ENCODE measurements at places on chromosomes 12 and 14. TPM values are rescaled to one million over a fixed set of nuclear protein-coding genes. Genes with fewer than 3 reads are reported as not detected.

GRCh38 chr12:132471011-132471857 lies 18.7 kb upstream of the FBRSL1 start:
- DNase-seq: peak; percentile 21

DNA sequence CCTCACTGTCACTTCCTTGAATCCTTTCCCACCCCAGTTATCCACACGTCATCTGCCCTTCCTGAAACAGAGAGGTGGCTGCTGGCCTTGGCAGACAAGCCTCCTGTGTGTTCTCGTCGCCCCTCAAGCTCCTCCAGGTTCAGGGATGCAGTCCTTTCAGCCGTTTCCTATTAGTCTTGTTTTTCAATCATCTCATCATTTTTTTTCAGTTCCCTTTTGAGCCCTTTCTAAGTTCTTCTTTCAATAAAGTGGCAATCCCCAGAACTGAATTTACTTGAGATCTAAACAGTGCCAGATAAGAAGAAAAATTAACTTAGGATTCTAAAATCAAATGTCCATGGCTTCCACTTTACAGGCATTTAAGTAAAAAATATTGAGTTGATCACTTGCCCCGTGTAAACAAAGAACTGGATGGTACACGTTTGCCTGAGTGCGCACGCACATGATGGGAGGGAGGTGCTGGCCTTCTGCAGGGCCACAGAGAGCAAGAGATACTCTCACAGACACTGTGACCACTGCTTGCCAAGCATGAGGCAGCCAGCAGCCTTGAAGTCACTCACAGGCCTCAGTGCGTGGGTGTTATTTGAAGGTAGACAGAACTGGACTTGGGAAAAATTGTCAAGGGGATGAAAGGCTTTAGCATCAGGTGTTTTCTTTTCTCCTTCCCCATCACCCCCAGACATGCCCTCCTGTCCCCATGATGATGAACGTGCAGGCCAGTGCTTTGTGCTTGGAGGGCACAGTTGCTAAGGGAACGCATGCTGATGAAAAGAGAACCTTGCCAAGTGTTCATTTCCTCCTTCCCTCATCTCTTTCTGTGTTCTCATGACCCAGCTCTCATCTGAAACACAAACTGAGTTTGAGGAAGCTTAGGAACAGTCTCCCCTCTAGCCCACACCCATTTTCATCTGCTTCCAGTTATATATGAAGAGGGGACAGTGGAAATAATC lies 408.3 kb downstream of the EGLN3 start:
- no peak for DNase-seq

DNA sequence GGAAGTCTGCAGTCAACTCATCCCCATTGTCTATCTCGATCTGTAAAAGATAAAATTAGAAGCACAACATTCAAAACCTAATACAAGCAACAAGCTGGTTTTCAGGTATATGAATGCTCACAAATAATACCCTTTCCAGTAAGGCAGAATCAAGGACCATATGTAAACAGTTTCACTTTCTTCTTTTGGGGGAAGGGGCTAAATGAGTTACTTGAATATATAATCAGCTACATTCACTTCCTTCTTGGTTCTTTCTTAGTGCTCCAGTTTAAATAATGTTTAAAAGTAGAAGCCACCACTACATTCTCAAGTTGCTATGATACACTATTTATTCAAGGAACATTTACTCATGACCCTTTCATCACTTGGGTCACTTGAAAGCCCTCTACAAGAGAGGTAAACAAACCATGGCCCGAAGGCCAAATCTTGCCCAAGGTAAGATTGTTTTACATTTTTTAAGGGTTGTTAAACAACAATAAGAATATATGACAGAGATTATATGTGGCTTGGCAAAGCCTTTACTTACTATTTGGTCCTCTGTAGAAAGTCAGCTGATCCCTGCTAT lies 10.3 kb downstream of the TWF1 start:
- peak; percentile 80 for DNase-seq

The COX6A1 gene
- total RNA-seq: 510 TPM

GRCh38 chr12:72105849-72106248 lies 166.3 kb upstream of the TRHDE start:
- DNase-seq: no peak

DNA sequence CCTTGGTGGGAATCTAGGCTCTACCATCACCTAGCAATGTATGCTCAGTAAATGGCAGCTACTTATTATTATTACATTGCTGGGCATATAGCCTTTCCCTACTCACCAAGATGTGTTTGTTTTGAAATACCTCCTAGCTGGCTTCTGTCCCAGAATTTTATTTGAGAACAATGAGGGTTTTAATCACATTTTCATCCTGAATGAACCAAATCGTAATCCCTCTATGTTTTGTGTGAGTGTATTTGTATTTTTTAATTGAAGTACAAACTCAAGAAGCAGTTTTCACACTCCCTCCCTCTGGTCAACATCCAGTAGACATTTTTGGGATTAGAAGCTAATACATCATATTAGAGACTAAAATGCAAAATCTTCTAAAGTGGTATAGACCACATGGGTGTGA lies 7.6 kb downstream of the SLC7A8 start:
- peak; percentile 59 for DNase-seq

GRCh38 chr12:124792961-124793441 lies 70.7 kb downstream of the SCARB1 start:
- no peak for DNase-seq

The ADAM20 gene
- not detected for total RNA-seq

DNA sequence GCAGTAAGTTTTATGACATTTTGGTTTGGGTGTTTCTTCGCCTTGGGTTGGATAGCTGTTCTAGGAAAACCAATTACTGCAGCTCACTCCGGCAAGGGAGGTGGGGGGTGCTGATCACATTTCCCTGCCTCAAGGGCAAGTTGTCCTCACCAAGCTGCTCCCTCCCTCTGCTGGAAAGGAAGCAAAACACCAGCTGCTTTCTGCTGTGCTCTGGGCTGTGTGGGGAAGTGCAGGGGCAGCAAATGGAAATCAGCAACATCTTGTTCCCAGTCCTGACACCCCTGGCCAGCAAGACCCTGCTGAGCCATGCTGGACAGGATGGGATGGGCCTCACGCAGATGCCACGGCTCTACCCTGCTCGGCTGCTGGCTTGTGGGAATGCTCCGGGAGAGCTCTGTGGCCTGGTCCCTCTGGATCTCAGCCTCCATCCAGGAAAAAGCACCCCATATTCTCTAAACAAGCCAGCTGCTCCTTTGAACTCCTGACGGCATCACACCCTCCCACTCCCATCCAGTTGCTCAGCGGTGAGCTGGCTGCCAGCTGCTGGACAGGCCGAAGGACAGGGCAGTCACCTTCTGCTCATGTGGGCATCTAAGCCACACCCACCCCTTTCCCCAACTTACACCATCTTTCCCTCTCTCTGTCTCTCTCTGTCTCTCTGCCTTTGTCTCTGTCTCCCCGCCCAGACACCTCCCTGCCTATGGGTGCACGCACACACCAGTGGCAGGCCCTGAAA lies 52.4 kb upstream of the EIF5 start:
- DNase-seq: peak; percentile 58

DNA sequence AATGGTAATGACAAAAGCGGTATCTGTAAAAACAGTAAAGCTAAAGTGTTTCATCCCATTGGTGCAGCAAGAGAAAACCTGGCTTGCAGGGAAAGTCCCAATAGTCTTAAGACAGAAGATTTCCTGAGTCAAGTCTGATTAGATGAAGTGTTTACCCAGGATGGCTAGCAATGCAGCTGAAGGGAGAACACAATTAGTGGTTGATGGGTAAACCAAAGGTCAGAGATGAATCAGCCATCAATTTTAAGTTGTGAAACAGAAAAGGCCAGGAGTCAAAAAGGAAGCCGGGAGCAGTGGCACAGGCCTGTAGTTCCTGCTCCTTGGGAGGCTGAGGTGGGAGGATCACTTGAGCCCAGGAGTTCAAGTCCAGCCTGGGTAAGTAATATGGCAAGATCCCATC lies 52.6 kb downstream of the SEC23A start:
- DNase-seq: peak; percentile 94

- no peak for DNase-seq
These were observed at the start of gene GPR33 for GRCh38 chr14:31487886-31488285. TSS of gene GPR33 (minus strand) at chr14:31488039. CDS start at chr14:31483965, 4,074 bp downstream.

The SLC7A7 gene
- total RNA-seq: 3.6 TPM

DNA sequence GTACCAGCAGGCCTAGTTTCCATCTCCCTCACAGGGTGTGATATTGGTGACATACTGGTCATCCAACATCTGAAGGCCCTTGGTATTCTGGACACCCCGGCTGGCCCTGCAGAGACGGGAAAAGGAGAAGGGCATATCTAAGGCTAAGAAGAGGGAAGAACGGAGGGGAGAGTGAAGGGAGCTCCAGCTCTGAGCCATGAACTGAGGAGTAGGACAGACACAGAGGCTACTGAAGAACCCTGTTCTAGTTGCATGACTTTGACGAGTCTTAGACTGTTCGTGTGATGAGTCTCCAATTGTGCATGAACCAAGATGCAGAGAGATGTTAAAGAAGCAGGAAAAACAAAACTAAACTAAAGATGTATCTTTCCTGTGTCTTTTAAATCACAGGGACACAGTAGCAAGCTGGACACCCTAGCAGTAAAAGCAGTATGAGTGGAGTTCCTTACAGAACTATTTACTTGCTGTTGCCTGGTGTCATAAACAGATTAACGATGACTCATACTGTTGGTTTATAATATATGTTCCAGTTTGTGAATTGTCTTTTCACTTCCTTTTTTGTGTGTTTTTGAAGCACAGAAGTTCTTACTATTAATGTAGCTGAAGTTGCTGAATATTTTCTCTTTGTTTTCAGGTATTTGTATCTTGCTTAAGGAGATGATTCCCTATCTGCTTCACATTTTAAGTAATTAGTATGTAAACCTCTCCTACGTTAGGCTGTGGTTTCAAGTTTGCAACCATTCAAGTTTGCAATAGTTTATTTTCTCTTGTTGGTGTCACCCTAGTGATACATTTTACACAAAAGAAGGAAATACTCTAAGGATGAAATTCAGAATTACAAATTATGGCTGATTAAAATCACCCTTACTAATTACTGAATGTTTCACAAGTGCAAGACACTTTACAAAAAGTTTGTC lies 15.7 kb downstream of the FAR2 start:
- peak; percentile 81 for DNase-seq

The BCL11B gene
- total RNA-seq: not detected

DNA sequence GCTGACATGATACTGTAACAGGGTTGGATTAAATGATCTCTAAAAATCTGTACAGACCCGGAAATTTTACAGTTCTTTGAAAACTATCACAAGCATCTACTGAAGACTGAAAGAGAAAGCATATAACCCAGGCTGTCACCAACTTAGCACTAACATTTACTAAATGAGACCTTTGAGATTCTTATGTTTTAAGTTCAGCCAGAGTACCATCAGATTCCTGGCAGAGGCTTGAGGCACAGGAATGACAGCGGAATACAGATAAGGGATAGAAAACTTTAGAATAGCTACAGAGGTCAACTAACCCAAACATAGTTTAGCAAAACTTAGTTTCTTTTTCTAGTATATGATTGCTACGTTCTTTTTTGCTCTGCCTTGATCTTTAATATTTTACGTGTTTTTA lies 91.6 kb upstream of the FERMT2 start:
- DNase-seq: no peak

DNA sequence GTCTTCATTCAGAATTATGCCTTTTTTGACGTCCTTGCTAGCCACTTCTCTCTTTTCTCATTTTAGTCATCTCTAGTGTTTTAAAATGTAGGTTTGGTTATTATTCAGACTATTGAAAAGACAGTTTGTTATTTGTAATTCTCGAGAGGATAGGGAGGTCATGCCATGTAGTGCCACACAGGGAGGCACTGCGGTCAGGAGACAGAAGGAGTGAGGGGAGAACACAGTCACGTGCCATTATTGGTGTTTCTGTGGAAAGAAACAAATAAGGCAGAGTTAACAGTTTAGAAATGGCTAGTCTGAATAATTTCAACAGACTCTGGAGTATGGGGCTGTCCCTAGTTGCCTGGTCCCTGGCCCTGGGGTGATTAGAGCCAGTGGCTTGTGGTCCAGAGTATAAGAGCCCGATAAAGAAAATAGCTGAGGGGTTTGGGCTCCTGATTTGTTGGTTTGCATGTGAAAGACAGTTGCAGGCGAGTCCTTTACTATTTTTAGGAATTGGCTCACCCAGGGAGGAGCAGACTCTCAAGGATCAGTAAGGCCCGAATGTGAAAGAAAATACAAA lies 278.1 kb upstream of the SEL1L start:
- no peak for DNase-seq

- no peak for DNase-seq
These were observed 34.1 kb downstream of the NDUFA12 start for GRCh38 chr12:94969424-94969823.

The GDF11 gene
- total RNA-seq: 3.9 TPM

DNA sequence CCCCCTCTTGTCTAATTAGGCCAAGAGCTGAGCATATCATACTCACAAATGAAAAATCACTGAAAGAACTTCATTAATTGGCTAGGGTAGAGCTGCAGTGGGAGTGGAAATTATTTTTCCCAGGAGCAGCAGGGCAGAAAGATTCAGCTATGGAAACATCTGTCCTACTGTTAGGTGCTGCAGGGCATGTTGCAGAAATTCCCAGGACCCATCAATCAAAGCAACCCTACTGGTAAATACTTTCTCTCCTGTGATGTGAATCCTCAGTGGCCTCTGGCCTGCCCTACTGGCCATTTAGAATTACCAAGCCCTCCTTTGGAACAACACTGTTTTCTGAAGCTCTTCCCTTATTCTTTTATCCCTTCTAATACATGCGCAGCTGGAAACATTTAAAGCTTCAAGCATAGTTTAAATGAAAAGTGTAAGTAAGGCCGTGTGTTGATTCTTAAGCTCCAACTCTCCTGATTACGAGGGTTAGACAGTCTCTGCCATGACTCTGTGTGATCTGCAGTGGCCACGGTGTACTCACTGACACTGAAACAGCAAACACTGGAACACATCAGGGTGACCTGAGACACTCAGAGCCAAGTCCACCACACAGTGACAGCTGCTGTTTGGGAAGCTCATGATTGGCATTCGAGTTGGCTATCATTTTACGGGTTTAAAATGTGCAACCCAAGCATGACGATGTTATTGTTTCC lies 62.6 kb upstream of the TMCC3 start:
- DNase-seq: no peak

DNA sequence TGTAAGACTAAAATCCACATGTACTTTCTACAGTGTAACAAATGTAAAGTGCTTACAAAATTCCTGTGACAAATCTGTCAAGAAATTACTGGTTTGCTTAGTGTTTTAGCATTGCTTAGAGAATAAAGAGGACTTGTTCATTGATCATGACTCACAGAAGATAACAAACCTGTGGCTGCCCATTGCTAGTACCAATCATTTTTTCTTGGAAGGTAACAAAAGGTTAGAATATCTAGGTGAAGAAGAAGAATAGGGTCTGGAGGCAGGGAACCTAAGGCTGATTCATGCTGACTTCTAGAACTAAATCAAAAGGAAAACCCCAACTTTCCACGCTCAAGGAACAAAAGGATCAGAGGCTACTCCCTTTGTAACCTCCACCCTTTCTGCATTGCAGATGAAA lies 232.7 kb upstream of the ABCD2 start:
- no peak for DNase-seq

The DIO3 gene
- total RNA-seq: not detected

DNA sequence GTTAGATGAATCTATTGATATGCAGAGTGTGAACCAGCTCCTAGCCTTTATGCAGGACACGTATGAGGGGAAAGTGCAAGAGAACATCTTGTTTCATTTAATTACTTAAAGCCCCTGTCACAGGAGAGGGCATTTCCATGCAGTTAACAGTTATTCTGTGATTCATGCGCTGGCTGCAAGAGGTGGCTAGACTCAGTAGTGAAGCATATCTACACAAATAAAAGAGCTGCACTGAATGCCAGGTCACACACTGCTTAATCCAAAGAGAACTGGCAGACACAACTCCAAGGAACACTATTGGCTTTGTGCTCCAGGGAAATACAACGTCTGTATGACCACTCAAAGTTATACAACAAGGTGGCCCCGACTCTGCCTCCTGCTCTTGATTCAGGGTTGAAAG lies 394.1 kb downstream of the C12orf75 start:
- no peak for DNase-seq

Data from M059J (cell line).